GM12892 (cell line): ENCODE measurements at places on chromosomes 2 and 18.

DNA sequence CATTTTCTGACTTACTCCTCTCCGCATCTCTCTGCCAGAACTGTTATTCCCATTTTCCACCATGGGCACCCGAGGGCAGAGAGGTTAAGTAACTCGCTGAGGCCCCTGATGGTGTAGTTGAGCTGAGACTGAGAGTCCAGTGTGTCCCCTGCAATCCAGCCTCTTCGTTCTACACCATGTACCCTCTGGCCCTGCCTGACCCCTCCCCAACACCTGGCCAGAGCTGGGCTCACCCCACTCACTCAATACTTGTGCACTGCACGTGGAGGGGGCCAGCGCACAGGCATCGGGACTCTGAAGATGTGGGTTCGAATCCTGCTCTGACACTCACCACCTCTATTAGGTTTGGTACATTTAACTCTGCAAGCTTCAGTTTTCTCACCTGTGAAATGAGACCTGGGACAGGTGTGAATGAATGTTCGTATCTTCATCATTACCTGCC lies 24.3 kb upstream of the FOSL2 start:
- DNase-seq = no peak

DNA sequence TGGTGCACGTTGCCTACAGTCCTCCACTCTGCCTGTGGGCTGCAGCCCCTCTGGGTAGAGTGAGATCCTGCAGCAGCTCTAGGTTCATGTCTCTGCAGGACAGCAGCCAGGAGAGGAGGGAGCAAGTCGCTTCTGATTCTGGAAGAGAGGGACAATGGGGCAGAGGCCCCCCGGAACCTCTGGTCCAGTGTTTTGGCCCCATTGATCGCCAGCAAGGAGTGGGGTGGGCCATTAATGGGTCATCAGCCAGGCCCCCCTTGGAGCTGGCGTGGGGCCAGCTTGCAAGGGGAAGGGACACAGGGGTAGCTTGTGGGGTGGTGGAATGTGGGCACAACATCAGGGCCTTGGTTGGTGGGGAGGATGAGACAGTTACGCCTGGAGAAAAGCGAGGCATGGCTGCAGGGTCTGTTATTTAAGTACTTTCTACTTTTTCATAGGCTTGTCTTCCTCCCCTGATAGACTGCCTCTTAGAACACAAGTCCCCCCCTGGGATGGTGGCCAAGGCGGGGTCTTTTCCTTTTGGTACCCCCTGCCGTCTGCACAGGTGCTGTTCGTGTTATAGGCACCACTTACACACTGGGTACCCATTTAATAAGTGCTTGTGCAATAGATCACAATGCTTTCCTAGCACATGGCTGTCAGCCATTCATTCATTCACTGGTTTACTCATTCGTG lies 44.6 kb downstream of the INHBB start:
- DNase-seq = no peak

GRCh38 chr2:121069434-121069969 lies 215.5 kb downstream of the TFCP2L1 start:
- DNase-seq = no peak

DNA sequence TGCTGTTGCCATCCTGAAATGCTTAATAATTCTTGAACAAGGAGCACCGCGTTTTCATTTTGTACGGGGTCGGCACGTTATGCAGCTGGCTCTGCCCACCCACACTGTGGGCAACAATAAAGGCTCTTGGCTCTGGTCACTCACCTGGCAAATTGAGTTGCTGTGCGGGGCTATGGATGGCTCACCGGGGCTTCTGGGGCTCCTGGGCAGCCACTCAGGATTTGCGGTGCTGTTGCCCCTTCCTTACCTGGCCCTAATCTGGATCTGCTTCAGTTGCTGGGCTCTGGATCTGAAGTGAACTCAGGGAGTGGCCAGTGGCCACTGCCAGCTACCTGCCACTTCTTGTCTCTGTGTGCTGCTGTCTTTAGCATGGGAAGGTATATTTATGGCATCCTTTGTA lies 22.7 kb downstream of the RHOB start:
- no peak for DNase-seq

DNA sequence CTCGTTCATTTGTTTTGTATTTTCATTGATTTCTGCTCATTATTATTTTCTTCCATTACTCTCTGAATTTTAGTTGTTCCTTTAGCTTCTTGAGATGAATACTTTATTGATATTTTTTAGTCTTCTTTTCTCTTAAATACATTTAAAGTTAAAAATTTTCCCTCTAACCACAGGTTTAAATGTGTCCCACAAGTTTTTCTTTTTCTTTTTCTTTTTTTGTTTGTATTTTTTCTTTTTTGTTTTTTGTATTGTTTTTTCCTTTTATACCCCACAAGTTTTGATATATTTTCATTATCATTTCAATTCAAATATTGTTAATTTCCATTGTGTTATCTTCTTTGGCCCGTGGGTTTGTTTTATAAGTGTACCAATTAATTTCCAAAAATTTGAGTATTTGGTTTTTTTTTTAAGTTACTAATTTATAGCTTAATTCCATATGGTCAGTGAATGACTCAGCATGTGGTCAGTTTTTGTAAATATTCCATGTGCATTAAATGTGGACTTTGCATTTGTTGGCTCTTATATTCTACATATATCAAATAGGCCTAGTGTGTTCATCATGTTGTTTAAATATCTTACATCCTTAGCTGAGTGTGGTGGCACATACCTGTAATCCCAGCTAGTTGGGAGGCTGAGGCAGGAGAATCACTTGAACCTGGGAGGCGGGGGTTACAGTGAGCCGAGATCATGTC lies 16.2 kb downstream of the CENPO start:
- DNase-seq = no peak

DNA sequence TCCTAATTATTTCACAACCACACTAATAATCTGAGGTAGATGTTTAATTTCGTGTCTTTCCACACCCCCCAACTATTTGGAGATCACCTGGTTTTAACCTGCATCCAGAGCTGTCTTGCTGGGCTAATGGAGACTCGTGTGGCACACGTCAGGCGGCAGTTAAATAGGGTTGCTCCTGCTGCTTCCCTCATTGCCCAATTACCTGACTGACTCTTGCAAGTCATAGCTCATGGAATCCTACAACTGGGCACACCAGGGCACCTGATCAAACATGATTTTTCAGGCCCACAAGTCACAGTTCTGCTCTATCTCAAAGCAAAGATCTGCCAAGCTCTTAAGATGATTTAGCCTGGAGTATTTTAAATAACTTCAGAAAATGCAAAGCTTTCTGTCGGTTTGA lies 1430.4 kb upstream of the ACVR2A start:
- DNase-seq = no peak

DNA sequence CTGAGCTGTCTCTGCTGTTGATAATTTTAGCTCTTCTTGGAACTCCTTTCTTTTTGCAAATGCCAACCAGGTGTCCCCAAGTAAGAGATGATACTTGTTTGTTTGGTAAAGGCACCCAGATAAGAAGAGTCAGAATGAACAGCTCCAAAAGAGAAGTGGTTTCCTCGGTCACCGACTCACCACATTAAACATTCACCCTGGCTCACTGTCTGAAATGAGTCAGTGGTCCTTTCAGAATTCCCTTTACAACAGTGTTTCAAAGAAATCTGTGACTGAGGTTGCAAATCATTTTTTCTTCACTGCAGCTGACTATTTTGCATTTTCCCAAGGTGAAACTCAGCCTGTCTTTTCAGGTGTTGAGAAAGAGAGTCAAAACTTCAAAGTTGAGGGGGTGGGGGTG lies 16.2 kb upstream of the CXCR4 start:
- DNase-seq = no peak

DNA sequence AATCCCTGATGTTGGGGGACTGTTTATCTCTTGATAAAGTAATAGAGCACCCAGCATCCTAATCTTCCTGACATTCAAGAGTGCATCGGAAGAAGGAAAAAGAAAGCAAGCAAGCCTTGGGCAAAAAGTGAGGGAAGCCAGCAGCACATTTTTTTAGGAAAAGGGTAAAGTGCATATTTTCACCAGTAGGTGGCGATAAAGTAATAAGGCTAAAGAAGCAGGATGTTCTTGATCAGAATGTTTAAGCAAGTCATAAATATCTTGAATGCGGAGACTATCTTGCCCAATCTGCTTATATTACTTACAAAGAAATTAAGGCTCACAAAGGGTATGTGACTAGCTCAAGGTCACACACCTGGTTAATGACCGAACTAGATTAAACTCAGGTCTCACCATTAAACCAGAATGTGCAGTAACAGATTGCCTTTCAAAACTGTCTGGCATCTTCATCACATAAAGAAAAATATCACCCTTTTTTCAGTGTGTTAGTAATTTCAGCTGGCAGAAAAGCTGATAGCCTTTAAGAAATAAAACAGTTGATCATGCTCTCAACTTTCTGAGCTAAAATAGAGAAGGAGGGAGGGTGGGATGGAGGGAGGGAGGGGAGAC lies 83.8 kb downstream of the VIT start:
- DNase-seq = peak; percentile 27

- no peak for DNase-seq
Measured at GRCh38 chr2:189553504-189554088, 27.0 kb downstream of the SLC40A1 start.

GRCh38 chr2:152446213-152446612 lies 111.2 kb downstream of the FMNL2 start:
- DNase-seq = no peak

- DNase-seq = no peak
Measured at GRCh38 chr2:75606761-75607399, 39.7 kb upstream of the MRPL19 start.
